ENCODE measurements at places on chromosomes 7 and 10. TPM values are rescaled to one million over a fixed set of nuclear protein-coding genes. Genes with fewer than 3 reads are reported as not detected.

DNA sequence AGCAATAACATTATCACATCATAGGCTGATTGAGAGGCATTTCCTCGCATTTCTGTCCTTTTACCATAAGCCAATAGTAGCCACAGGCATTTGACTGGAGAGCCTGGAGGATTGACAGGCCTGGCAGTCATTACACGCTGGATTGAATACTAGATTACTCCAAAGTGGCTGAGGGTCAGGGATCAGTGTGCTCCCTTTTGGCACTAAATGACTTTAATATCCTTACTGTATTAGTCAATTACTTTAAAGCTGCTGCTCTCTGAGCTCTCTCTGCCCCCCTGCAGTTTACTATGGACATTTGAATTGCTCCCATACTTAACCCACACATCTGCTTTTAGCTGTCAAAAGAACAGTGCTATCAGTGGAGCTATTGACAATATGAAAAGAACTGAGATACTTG is 302.0 kb downstream of the TFEC start:
- DNase-seq: no peak

DNA sequence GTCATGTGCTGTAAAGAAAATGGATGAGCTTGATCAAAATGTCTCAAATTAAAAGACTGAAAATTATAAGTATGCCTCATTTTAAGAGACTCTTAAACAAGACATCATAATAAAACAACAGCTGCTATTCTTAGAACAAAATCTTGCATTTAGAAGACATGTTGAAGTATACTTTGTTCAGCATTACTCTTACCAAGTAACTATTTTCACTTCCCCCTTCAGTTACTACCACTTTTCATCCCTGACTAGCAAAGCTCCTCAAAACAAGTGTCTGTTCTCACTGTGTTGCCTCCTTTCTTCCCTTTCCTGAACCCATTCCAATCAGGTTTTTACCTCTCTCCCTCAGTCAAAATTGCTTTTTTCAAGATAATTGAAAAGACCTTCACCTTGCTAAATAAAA is 31.6 kb downstream of the ELAPOR2 start:
- no peak for DNase-seq

DNA sequence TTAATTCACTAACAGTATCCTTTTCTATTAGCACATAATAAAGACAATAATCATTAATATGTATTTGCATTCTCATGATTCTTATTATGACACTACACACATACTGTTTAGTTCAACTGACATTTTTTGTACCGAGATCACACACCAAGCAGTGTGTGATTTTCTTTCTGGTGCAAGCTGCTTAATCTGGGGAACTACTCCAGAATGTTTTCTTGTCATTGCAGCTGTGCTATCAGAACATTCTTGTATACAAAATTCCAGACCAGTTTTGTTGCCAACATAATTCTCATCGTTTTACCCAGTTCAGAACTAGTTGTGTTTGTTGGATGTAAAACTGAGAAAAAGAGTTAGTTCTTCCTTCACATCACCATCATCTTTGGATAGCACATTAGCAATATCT is 37.4 kb downstream of the VKORC1L1 start:
- no peak for DNase-seq

- DNase-seq: no peak
Measured at GRCh38 chr7:139626817-139627216, 103.3 kb downstream of the CLEC2L start.

GRCh38 chr7:151423936-151424335 is 14.1 kb upstream of the WDR86 start:
- DNase-seq: no peak

DNA sequence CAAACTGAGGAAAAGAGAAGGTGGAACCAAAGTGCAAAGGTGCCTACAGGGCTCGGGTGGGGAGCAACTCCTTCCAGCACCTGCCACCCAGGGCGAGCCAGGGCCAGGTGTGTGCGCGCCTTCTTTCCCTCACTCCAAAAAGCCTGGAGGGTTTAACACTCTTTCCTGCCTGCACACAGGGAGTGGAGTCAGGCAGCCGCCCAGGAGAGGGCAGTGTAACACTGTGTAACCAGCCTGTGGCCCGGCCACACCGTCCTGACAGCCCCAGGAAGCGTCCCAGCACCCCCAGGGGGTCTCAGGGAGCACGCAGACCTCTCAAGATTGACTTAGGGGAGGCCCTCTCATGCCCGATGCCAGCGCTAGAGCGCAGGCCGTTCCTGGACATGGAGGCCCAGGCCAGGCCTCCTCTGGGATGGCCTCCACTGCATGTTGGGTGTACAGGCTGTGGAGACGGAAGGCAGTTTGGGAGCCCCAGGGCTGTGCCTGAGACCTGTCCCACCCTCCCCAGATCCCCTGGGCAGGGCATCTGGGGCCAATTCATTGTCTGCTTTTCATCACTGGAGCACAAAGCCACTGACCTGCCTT is 13.4 kb downstream of the BRI3 start:
- peak; percentile 87 for DNase-seq

GRCh38 chr10:132366499-132366898 is 30.5 kb upstream of the PWWP2B start:
- DNase-seq: no peak

TEX36 gene
- total RNA-seq: not detected

PHYHIPL gene
- 0.13 TPM for total RNA-seq

GHRHR gene
- total RNA-seq: 4.0 TPM

- DNase-seq: no peak
Measured at GRCh38 chr10:34037499-34037898, 703.0 kb upstream of the NRP1 start.

- DNase-seq: peak; percentile 20
Measured at GRCh38 chr10:25725917-25726716, 207.9 kb upstream of the MYO3A start.

DNA sequence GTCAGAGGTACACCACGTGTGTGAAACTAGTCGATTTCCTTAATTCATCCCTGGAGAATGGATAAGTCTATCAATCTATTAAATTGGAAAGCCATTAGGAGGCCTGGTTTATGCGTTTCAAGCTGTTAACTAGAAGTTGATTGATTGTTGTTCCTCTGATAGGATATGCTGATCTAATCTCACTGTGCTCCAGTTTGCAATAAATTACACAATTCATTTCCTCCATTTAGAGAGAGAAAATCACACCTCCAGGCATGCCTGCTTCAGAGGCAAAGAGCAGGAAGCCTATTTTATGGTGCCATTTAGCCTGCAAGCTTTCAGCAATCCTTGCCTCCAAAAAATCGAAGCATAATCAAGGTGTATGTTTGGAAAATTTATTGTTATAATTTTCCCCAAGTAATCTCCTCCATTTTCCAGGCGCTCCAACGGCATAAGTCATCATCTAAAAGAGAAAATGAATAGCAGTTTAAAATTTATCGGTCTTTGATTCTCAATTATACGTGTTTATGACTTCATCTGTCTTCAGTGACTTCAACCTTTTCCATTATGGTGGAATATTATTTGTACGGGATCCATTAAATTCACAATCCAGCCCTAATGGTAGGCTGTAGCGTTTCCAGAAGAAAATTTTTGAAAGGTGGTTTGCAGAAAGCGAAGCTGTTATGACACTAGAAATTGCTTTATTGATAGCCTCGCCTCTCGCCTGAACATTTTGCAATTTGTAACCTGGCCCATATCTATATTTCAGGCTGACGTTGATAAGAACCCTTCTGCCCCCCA is 42.9 kb upstream of the HMX3 start:
- no peak for DNase-seq

DNA sequence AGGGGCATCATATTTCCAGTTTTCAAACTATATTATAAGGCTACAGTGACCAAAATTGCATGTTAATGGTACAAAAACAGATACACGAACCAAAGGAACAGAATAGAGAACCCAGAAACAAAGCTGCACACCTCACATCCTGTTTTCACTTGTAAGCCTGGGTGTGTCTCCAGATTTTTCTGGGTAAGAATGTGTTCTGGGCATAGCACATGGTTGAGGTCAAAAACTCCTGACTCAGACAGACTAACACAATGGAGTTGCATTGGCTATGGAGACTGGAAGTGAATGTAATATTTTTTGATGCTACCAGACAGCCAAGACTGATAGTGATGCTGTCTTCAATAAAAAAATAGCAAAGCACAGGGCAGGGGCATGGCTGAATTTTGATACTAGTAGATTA is 1175.2 kb downstream of the NXPH1 start:
- DNase-seq: no peak

HPSE2 gene
- 0.60 TPM for total RNA-seq

NUTM2A gene
- 0.48 TPM for total RNA-seq

RNF32 gene
- 1.3 TPM for total RNA-seq

DNA sequence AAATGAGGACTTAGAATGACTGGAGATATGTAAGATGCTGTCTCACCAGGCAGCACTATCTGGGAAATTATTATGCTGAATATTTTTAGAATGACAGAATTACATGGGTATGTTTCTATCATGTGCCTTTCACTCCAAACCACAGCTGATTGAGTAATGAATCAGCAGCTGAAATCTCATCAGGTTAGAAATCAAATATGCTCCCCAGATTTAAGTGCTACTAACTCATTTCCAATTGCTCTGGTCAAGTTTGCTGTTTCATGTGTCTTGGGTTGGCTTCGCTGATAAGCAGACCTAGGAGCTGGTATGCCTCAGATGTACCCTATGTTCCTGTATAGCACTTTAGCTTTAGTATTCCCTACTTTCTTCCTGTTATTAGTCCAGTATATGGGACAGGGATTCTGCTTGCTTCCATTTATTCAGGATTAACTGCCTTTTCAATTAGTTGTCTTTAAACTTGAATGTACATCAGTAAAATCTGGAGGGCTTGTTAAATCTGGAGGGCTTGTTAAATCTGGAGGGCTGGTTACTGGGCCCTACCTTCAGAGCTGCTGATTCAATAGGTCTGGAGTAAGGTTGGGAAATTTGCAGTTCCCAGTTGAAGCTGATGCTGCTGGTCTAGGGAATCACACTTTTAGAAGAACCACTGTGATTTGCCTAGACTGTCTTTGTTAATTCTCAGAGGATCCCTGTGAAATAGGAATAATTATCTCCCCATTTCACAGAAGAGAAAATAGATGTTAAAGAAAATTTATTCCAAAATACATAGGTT is 172.9 kb downstream of the DKK1 start:
- DNase-seq: no peak

DNA sequence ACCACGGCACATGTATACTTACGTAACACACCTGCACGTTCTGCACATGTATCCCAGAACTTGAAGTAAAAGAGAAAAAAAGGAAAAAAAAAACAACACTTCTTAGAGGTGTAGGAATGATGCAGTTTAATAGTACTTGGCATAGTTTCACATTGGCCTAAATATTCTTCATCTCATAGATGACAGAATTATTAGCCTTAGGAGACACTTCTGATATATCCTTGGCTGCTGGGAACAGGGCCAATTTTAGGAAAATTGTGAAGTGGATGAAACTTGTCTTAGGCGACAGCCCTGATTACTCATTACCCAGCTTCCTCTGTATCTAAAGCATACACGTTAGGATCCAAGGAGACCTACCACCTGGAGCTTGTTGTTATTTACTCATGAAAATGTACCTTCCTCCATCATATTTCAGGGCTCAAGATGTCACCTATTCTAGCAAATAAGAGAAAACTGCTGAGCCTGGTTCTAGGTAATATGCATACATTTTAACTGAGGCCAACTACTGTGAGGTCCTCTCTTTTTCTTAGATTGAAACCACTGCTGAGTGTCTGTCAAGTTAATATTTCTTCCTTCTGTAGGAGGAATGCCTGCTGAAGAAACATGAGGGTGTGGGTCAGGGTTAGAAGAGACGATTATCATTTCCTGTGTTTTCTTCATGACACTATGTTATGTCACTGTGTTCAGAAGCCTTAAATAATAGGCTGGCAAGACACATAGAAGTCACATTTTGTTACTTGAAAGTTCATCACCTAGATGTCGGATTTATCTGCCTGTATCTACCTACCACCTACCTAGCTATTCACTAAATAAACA is 44.3 kb downstream of the CPED1 start:
- no peak for DNase-seq

DNA sequence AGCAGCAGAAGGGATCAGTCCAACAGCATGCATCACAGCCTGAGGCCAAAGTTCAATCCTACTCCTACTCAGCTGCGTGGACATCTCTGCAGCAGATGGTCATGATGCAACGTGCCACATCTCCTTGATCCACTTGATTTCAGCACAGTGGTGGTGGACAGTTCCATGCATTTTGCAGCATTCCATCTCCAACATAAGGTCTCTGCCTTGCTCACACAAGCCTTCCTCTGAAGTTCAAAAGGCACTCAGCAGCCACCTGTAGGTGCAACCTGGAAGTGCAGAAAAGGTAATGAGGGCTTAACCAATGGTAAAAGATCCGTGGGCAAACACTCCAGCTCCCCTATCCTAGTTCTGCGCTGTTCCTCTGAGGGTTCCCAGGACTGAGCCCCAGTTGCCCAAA is 57.5 kb upstream of the CHCHD3 start:
- peak; percentile 81 for DNase-seq

SCART1 gene
- total RNA-seq: 1.1 TPM

DNA sequence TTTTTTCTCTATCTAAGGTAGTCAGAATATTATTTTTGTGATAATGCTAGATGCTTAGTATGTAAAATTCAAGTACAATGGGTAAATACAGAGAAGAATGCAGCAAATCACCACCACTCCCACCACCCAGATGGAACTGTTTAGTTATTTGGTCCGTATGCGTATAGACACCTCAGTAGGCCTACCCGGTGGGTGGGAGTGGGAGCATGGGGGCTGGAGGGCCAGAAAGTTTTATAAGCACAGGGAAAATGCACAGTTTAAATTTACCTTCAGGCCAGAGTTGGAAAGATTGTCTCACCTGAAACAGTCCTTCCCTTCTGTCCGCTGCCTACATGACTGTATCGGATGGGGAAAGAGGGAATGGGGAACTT is 15.5 kb downstream of the CHST3 start:
- DNase-seq: no peak

GRCh38 chr7:133650069-133650468 is 397.2 kb downstream of the EXOC4 start:
- no peak for DNase-seq

GRCh38 chr7:78523930-78524329 is 725.4 kb downstream of the PHTF2 start:
- DNase-seq: peak; percentile 29

IFIT1 gene
- total RNA-seq: 2.0 TPM

- no peak for DNase-seq
Measured at GRCh38 chr10:36808625-36809362, 316.6 kb upstream of the ANKRD30A start.

- DNase-seq: no peak
Measured at GRCh38 chr10:21502348-21502740, 23.1 kb downstream of the SKIDA1 start.

- no peak for DNase-seq
Measured at GRCh38 chr7:41889472-41889871, 186.6 kb upstream of the INHBA start.

- DNase-seq: no peak
Measured at GRCh38 chr7:35894721-35895120, 93.9 kb downstream of the SEPTIN7 start.

LMTK2 gene
- total RNA-seq: 24.3 TPM

- no peak for DNase-seq
Measured at GRCh38 chr10:70911386-70911785, 23.0 kb upstream of the PCBD1 start.

TMEM196 gene
- 0.42 TPM for total RNA-seq

BRI3 gene
- 110 TPM for total RNA-seq

GRCh38 chr7:141218941-141219340 is 145.1 kb downstream of the TMEM178B start:
- no peak for DNase-seq

OR2A42 gene
- 0.37 TPM for total RNA-seq
